Activated CD4-positive, alpha-beta memory T cell treated with anti-CD3 and anti-CD28 coated beads, Interleukin-2, amount 10 ng/mL, durations not matched to agents 7 days and 5 days (primary cell): ENCODE measurements at places on chromosomes 3 and 15. TPM values are rescaled to one million over a fixed set of nuclear protein-coding genes. Genes with fewer than 3 reads are reported as not detected.

The FGF12 gene
- not detected for total RNA-seq

DNA sequence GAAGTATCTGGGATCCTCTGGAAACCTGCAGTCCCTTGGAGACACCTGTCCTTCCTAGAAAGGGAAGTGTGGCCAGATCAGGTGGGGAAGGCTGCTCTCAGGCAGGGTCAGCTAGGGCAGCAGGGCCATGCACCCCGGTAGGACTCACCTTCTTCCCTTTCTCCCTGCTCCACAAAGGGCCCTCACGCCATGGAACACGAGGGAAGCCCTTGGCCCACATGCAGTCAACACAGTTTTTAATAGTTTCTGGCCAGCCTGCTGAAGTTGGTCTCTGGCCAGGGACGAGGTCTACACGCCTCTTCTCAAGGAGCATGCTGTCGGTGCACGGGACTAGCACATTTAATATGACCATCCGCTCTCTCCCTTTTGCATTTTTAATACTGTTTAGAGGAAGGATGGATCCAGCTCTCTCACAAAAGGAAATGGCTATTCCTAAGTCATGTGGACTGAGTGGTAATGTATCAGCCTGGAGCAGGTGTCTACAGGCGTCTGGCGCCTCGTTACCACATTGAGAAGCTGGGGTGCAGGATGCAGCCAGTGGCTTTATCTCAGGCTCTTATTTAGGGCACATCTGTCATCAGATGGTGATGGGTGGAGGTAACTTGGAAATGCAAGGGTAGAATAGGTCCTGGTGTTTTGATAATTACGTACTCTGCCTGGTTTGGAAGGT is 153.9 kb downstream of the KLF13 start:
- H3K4me3 ChIP-seq: no peak overlapping the region
- no peak for DNase-seq
- H3K36me3 ChIP-seq: peaks cover 41% of the 10 kb centered on the region
- H3K4me1 ChIP-seq: peaks cover 48% of the 10 kb centered on the region
- H3K27ac ChIP-seq: no peak overlapping the region

GRCh38 chr3:189338366-189338765 is 166.6 kb downstream of the TPRG1 start:
- no peak for DNase-seq
- H3K4me3 ChIP-seq: no peak overlapping the region
- H3K27ac ChIP-seq: no peak overlapping the region
- H3K36me3 ChIP-seq: peaks cover 21% of the 10 kb centered on the region
- peaks cover 19% of the 10 kb centered on the region for H3K4me1 ChIP-seq

The VWA5B2 gene
- total RNA-seq: not detected

DNA sequence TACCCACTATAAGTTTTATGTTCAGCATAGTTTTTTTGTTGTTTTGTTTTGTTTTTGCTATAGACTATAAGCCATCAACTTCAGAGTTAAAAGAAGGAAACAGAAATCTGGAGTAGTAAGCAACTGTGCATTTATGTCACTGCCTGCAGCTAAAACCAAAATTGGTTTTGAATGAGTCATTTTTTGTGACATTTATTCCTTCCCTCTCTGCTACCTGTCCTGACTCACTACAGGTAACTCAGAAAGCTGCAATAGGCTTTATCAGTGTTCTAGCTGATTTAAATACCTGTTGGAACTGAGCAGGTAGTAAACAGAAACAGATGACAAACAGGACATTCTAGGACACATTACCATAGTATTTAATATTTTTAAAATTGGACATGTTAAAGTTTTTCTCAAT is 393.3 kb upstream of the WNT5A start:
- no peaks in the 10 kb centered on the region for H3K4me1 ChIP-seq
- H3K27me3 ChIP-seq: no peaks in the 10 kb centered on the region
- no peak overlapping the region for H3K4me3 ChIP-seq
- H3K36me3 ChIP-seq: no peaks in the 10 kb centered on the region

The LTF gene
- not detected for total RNA-seq

- H3K4me3 ChIP-seq: no peak overlapping the region
- no peak for DNase-seq
- H3K36me3 ChIP-seq: no peaks in the 10 kb centered on the region
- H3K27ac ChIP-seq: no peak overlapping the region
- peaks cover 26% of the 10 kb centered on the region for H3K27me3 ChIP-seq
Measured at GRCh38 chr15:82294061-82294690, 31.6 kb downstream of the SAXO2 start.
